Trophoblast cell (in vitro differentiated cells and primary cell): ENCODE measurements at places on chromosomes 2 and 18.

- DNase-seq = no peak
- peaks cover 10% of the 10 kb centered on the region for H3K4me1 ChIP-seq
- peak overlapping the region; percentile 77 for H3K27ac ChIP-seq
- H3K36me3 ChIP-seq = no peaks in the 10 kb centered on the region
- no peak overlapping the region for H3K4me3 ChIP-seq
Observed at GRCh38 chr2:201697899-201698298, 545 bp downstream of the MPP4 start.

DNA sequence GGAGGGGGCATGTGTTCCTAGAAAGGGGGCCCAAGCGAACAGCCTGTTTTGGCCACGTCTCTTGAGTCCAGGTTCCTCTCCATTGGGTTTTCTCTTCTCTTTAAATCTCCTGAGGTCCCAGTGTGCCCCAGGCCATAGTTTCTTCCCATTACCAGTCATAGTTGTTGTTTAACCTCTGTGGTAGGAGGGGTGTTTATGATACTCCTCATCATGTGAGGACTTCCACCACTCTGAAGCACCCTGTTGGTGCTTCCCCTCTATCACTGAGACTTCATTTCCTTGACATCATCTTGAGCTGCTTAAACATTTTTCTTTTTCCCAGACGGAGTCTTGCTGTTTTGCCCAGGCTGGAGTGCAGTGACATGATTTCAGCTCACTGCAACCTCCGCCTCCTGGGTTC lies 45.9 kb downstream of the WIPF1 start:
- H3K27ac ChIP-seq = no peak overlapping the region
- DNase-seq = no peak
- no peaks in the 10 kb centered on the region for H3K27me3 ChIP-seq
- no peak overlapping the region for H3K4me3 ChIP-seq

GRCh38 chr2:177320596-177320995 lies 56.1 kb upstream of the NFE2L2 start:
- H3K4me3 ChIP-seq = no peak overlapping the region
- H3K36me3 ChIP-seq = no peaks in the 10 kb centered on the region
- H3K4me1 ChIP-seq = no peaks in the 10 kb centered on the region

- H3K4me1 ChIP-seq = no peaks in the 10 kb centered on the region
- H3K4me3 ChIP-seq = no peak overlapping the region
- H3K27ac ChIP-seq = no peak overlapping the region
- no peak for DNase-seq
- H3K27me3 ChIP-seq = no peaks in the 10 kb centered on the region
Observed at GRCh38 chr2:224999754-225000153, 42.5 kb downstream of the DOCK10 start.

- H3K4me1 ChIP-seq = peaks cover 8% of the 10 kb centered on the region
- no peaks in the 10 kb centered on the region for H3K27me3 ChIP-seq
- no peak overlapping the region for H3K27ac ChIP-seq
- no peaks in the 10 kb centered on the region for H3K36me3 ChIP-seq
- peak; percentile 69 for DNase-seq
Observed at GRCh38 chr18:8730080-8730827, 24.9 kb downstream of the MTCL1 start.

GRCh38 chr2:12978066-12978835 lies 261.5 kb downstream of the TRIB2 start:
- H3K27ac ChIP-seq = no peak overlapping the region
- no peaks in the 10 kb centered on the region for H3K4me1 ChIP-seq
- DNase-seq = no peak
- H3K4me3 ChIP-seq = no peak overlapping the region
- H3K36me3 ChIP-seq = no peaks in the 10 kb centered on the region

GRCh38 chr2:30871980-30872789 lies 64.9 kb upstream of the CAPN13 start:
- no peak overlapping the region for H3K4me3 ChIP-seq
- no peaks in the 10 kb centered on the region for H3K36me3 ChIP-seq
- no peak overlapping the region for H3K27ac ChIP-seq
- no peak for DNase-seq
- H3K27me3 ChIP-seq = no peaks in the 10 kb centered on the region
- peaks cover 4% of the 10 kb centered on the region for H3K4me1 ChIP-seq

DNA sequence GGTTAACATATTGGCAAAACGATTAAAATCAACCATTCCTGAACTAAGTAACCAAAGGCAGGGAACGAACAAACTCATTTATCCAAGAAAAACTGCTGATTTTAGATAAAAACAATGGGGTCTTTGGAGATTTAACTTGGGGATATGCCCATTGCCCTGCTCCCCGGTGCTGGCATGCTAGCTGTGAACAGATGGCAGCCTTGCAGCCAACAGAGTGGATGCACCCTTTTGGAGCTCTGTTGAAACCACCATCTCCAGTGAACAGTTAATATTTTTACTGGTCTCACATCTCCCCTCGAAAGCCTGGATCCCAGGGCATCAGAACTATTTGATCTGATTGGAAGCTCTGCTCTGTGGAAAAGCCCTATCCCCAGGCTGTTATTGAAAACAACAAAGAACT lies 303.1 kb downstream of the TGIF1 start:
- no peak for DNase-seq
- H3K36me3 ChIP-seq = no peaks in the 10 kb centered on the region
- H3K4me1 ChIP-seq = no peaks in the 10 kb centered on the region
- no peak overlapping the region for H3K4me3 ChIP-seq
- no peaks in the 10 kb centered on the region for H3K27me3 ChIP-seq

- peaks cover 11% of the 10 kb centered on the region for H3K36me3 ChIP-seq
- no peaks in the 10 kb centered on the region for H3K27me3 ChIP-seq
- DNase-seq = no peak
- no peak overlapping the region for H3K4me3 ChIP-seq
- H3K4me1 ChIP-seq = no peaks in the 10 kb centered on the region
- no peak overlapping the region for H3K27ac ChIP-seq
Observed at GRCh38 chr2:237393523-237393922, 20.4 kb downstream of the COL6A3 start.

- H3K27me3 ChIP-seq = peaks cover 7% of the 10 kb centered on the region
- H3K4me3 ChIP-seq = no peak overlapping the region
- peaks cover 17% of the 10 kb centered on the region for H3K4me1 ChIP-seq
- DNase-seq = no peak
- H3K36me3 ChIP-seq = peaks cover 3% of the 10 kb centered on the region
Observed at GRCh38 chr2:66573416-66573815, 138.5 kb downstream of the MEIS1 start.

GRCh38 chr18:75066936-75067335 lies 142.0 kb downstream of the PTGR3 start:
- no peak for DNase-seq
- no peaks in the 10 kb centered on the region for H3K36me3 ChIP-seq

DNA sequence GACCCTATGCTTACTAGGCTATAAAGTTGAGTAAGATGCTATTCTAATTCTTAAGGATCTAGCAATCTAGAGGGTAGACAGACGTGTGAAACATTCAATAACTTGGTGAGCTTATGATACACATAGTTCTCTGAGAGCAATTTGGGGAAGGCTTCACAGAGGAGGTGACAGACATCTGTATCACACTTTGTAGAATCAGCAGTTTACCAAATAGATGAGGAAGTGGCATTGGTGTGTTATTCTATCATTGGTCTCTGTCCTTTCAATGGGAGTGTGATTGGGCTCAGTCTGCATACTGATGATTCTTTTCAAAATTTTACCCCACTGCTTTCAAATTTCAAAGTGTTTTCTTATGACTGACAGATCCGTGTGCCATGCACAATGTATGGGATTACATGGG lies 47.0 kb upstream of the TMEM178A start:
- no peak for DNase-seq
- H3K4me1 ChIP-seq = no peaks in the 10 kb centered on the region
- H3K36me3 ChIP-seq = no peaks in the 10 kb centered on the region
- H3K27me3 ChIP-seq = no peaks in the 10 kb centered on the region
- H3K27ac ChIP-seq = no peak overlapping the region
- no peak overlapping the region for H3K4me3 ChIP-seq

- H3K27ac ChIP-seq = no peak overlapping the region
- peaks cover 5% of the 10 kb centered on the region for H3K4me1 ChIP-seq
- no peak overlapping the region for H3K4me3 ChIP-seq
Observed at GRCh38 chr2:219410390-219410789, 7.8 kb upstream of the DES start.

DNA sequence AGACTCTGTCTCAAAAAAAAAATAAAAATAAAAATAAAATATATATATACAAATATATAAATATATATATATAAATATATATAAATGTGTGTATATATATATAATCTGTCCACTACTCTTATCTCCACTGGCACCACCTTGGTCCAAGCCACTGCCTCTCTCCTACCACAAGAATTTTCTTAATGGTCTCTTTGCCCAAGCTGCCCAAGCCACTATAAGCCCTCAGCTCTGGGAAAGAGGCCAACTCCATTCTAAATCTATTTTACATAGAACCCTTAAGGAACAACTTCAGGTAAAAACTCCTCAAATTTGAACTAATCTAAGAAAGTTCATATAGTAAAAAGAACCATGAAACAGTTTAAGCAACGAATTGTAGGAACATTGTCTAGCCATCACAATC lies 45.6 kb upstream of the GREB1L start:
- no peak for DNase-seq
- no peaks in the 10 kb centered on the region for H3K27me3 ChIP-seq
- no peak overlapping the region for H3K27ac ChIP-seq
- H3K36me3 ChIP-seq = no peaks in the 10 kb centered on the region
- no peak overlapping the region for H3K4me3 ChIP-seq
- no peaks in the 10 kb centered on the region for H3K4me1 ChIP-seq

GRCh38 chr18:68837665-68838451 lies 40.0 kb downstream of the CCDC102B start:
- no peak overlapping the region for H3K4me3 ChIP-seq
- H3K36me3 ChIP-seq = no peaks in the 10 kb centered on the region
- no peaks in the 10 kb centered on the region for H3K27me3 ChIP-seq
- H3K27ac ChIP-seq = no peak overlapping the region
- no peaks in the 10 kb centered on the region for H3K4me1 ChIP-seq
- DNase-seq = no peak

DNA sequence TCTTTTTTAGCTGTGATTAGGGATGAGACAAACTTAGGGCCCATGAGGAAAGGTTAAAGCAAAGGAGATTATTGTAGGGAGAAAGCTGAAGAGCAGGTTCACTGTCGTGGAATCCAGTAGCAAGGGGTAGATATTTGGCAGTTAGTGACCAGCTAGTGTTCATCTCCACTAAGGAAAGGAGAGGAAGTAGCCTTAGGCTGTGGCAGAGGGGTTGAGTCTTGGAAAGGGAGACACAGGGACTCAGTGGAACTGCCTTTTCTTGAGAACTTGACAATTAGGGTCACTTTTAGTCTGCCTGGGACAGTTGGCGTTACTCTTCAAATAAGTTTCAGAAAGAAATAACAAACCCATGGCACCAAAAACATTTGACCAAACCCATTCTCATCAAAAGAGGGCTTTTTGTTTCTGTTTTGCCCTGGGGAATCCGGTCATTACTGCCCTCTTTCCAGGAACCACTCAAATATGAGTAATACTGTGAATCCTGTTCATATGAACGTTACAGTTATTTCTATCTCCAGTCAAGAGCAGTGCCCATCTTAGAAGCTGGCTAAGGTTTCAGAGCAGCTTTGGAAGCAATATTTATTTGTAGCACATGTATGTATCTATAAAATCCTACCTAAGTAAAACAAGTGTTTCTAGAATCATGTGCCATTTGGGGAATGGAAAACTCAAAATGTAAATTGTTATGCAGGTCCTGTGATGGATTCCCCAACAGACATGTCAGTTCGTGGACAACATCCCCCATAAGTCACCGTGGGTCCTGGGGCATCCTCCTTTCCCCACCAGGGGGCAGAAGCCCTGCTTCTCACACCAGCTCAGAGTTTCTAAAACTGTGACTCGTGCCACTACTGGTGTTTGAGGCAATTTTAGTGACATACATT lies 77.3 kb upstream of the PHLPP1 start:
- peak; percentile 25 for DNase-seq
- no peaks in the 10 kb centered on the region for H3K27me3 ChIP-seq
- H3K4me3 ChIP-seq = no peak overlapping the region
- H3K36me3 ChIP-seq = no peaks in the 10 kb centered on the region
- no peak overlapping the region for H3K27ac ChIP-seq

- no peaks in the 10 kb centered on the region for H3K27me3 ChIP-seq
- no peaks in the 10 kb centered on the region for H3K36me3 ChIP-seq
- DNase-seq = no peak
- H3K4me3 ChIP-seq = no peak overlapping the region
- H3K27ac ChIP-seq = no peak overlapping the region
- H3K4me1 ChIP-seq = peaks cover 5% of the 10 kb centered on the region
Observed at GRCh38 chr18:58770601-58771000, 94.1 kb upstream of the ZNF532 start.

- H3K4me1 ChIP-seq = peaks cover 7% of the 10 kb centered on the region
- H3K27me3 ChIP-seq = no peaks in the 10 kb centered on the region
- H3K27ac ChIP-seq = no peak overlapping the region
- H3K36me3 ChIP-seq = peaks cover 2% of the 10 kb centered on the region
- DNase-seq = no peak
Observed at GRCh38 chr2:172561270-172561669, 5.4 kb downstream of the PDK1 start.

DNA sequence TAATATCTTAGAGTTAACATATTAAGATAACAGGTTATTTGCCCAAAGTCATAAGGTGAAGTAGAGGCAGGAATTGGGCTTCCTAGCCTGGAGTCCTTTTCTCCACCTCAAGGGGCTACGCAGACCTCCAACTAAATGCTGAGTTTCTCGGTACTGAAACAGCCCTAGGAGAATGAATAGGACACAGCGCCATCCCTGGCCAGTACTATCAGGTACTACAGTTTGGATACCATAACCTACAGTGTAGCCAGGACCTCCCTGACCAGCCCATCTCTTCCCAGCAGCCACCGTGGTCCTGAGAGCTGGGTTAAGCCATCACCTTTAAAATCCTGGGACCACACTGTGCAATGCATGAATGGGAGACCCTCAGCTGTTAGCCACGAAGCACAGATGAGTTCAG lies 15.7 kb downstream of the CASP8 start:
- H3K4me3 ChIP-seq = no peak overlapping the region
- H3K4me1 ChIP-seq = no peaks in the 10 kb centered on the region
- no peaks in the 10 kb centered on the region for H3K27me3 ChIP-seq
- no peak overlapping the region for H3K27ac ChIP-seq

GRCh38 chr2:121076498-121076820 lies 208.5 kb downstream of the TFCP2L1 start:
- no peaks in the 10 kb centered on the region for H3K36me3 ChIP-seq
- H3K4me1 ChIP-seq = no peaks in the 10 kb centered on the region
- H3K27me3 ChIP-seq = peaks cover 16% of the 10 kb centered on the region

GRCh38 chr2:170812710-170813600 lies 3.7 kb upstream of the GAD1 start:
- H3K36me3 ChIP-seq = no peaks in the 10 kb centered on the region
- peaks cover 39% of the 10 kb centered on the region for H3K27me3 ChIP-seq

- no peaks in the 10 kb centered on the region for H3K27me3 ChIP-seq
- H3K36me3 ChIP-seq = no peaks in the 10 kb centered on the region
- no peak overlapping the region for H3K4me3 ChIP-seq
Observed at GRCh38 chr2:225472161-225472560, 72.7 kb downstream of the NYAP2 start.

GRCh38 chr2:63124218-63124617 lies 73.6 kb downstream of the OTX1 start:
- no peaks in the 10 kb centered on the region for H3K4me1 ChIP-seq
- no peak overlapping the region for H3K4me3 ChIP-seq
- DNase-seq = no peak
- H3K27me3 ChIP-seq = no peaks in the 10 kb centered on the region
